ENCODE measurements at places on chromosomes 12 and 14.

DNA sequence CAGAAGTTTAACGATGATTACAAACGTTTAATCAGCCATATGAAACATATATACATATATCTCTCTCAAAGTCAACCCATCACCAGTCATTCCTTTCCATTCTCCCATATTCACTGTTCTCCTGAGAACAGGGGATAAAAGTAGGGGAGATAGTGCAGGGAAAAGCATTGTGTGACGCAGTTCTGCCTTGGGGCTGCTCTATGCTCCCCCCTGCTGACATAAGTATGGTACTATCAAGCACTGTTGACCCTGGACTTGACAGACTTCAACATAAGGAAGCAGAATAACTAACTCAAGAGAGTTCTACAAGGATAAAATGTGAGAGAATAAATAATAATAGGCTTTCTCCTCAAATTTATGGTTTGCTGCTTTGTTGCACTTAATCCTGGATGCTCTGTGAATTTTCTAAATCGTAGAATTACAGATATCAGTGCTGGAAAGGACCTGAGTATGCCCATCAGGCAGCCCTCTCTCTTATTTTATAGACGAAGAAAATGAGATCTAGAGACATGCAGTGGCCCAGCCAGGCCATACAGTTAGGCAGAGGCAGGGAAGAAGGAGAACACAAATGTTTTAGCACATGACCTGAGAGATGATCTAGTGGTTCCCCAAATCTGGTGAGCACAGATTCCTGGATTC, 87.2 kb downstream of the SCN8A start:
- no peak for DNase-seq

GRCh38 chr14:99420711-99421110, 59.9 kb downstream of the SETD3 start:
- DNase-seq = no peak

GRCh38 chr14:56131865-56132833, 13.9 kb downstream of the PELI2 start:
- no peak for DNase-seq

DNA sequence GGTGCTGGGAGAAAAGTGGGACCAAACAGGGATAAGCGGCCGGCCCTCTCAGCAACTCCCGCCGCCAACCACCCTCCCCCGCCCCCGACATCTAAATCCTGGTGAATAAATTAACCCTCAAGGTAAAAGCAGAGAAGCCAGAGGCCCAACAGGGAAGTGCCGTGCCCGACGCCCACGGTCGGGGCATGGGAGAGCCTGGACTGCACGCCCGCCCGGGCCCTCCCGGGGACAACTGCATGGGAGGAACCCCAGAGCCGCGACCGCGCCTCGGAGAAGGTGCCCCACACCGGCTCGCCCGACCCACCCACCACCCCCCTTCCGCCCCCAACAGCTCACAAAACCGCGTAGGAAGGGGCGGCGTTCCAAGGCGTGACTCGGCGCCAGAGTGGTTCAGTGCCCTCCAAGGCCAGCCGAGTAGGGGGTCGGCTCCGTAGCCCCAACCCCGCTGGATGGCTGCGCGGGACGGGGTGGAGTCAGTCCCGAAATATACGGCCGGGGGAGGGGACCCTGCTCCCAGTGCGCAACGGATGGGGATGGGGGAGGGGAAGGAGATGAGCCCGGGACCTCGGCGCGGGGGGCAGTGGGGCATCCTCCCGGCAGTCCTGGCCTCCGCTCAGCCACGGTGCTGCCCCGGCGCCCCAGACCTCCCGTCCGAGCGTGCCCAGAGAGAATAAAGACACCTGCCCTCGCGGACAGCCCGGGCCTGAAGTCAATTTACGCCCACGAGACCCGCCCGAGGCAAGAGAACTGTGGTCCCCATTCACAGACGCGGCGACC, 732 bp downstream of the SLC25A29 start:
- DNase-seq = no peak

GRCh38 chr12:45402288-45402687, 186.4 kb downstream of the ANO6 start:
- no peak for DNase-seq

- no peak for DNase-seq
These were observed 976.2 kb upstream of the LRFN5 start for GRCh38 chr14:40630471-40630870.

DNA sequence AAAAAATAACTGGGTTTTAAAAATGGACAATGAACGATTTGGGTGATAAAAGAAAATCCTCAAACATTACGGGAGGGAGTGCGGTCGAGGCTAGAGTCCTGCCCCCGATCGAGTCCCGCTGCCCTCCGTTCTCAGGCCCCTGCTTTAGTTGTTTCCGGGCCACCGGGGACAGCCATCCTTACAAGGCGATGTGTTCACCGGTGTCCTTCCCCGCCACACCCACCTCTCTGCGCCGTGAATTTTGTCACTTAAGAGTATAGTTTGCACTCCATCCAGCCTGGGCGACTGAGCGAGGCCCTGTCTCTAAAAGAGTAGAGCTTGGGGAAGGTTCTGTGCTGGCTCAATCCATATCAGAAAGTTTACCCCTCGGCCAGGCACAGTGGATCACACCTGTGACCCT, 2.9 kb downstream of the ULK1 start:
- DNase-seq = no peak

GRCh38 chr12:1836854-1837421, 16.6 kb downstream of the LRTM2 start:
- DNase-seq = no peak

- DNase-seq = no peak
These were observed 30.0 kb downstream of the SLC39A9 start for GRCh38 chr14:69428289-69428998.
